ENCODE measurements at places on chromosomes 6 and 20. TPM values are rescaled to one million over a fixed set of nuclear protein-coding genes. Genes with fewer than 3 reads are reported as not detected.

- H3K4me3 ChIP-seq, result no peak overlapping the region
- no peak for DNase-seq
- no peaks in the 10 kb centered on the region for H3K27me3 ChIP-seq
Measured at GRCh38 chr6:111427341-111428116, 55.5 kb downstream of the REV3L start.

DNA sequence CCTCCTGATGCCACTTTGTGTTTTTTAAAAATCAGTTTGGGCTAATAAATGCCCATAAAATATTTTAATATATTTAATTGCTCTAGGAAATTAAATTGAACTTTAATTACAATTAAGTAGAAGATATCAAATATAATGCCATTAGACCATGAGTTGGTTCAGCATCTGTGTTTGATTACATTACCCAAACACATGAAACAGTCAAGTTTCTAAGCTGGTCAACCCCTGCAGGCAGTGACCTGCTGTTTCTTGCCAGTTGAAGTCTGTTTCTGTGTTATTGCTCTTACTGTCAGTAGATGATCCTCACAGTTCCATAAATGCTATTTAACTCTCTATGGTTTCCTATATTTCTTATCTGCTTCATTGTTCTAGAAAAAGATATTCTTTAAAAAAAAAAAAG lies 9.7 kb upstream of the TENT5A start:
- H3K4me1 ChIP-seq, result no peaks in the 10 kb centered on the region
- DNase-seq, result no peak
- no peak overlapping the region for H3K27ac ChIP-seq
- no peak overlapping the region for H3K4me3 ChIP-seq

The SRF gene
- polyA plus RNA-seq, result 6.6 TPM

- no peak overlapping the region for H3K27ac ChIP-seq
- no peak for DNase-seq
- no peak overlapping the region for H3K4me3 ChIP-seq
- peaks cover 14% of the 10 kb centered on the region for H3K4me1 ChIP-seq
- no peaks in the 10 kb centered on the region for H3K36me3 ChIP-seq
- H3K27me3 ChIP-seq, result no peaks in the 10 kb centered on the region
Measured at GRCh38 chr20:48926267-48926666, 4.8 kb downstream of the ARFGEF2 start.

GRCh38 chr20:61353261-61354000 lies 101.4 kb downstream of the CDH4 start:
- no peak for DNase-seq
- H3K27ac ChIP-seq, result no peak overlapping the region
- no peak overlapping the region for H3K4me3 ChIP-seq
- no peaks in the 10 kb centered on the region for H3K36me3 ChIP-seq
- H3K27me3 ChIP-seq, result no peaks in the 10 kb centered on the region
- H3K4me1 ChIP-seq, result no peaks in the 10 kb centered on the region

The CGAS gene
- 2.9 TPM for polyA plus RNA-seq

DNA sequence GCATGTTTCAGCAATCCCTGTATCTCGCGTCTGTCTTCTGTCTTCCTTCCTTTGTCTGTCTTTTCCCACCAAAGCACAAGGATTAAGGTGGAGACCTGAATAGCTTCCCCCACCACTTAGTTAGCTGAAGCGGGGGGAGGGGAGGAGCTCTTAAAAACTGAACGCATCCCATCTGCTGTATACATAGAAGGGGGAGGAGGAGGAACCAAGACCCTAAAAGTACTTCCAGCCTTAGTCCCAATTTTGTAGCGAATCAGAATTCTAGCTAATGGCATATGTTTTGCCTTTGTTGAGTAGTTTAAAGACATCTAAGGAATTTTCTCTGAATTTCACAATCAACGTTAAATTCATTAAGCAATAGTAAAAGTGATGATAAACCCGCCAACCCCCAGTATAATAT lies 47.9 kb downstream of the GNAS start:
- DNase-seq, result no peak
- H3K27me3 ChIP-seq, result no peaks in the 10 kb centered on the region
- no peak overlapping the region for H3K4me3 ChIP-seq

DNA sequence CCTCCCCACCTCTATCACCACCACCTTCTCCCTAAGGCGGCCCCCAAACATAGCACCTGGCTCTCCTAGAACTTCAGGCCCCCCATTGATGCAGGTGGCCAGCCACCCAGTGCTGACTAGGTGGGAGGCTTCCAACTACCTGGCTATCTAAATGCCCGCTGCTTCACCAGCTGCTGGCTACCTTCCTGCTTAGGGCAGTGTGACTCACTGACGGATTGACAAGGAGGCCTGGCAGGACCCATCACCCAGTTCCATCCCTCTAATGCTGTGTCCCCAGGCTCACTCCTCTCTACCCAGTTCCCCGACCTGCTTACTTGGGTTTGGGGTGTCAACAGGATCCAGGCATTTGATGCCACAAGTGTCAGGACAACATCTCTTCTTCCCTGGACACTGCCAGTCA lies 1.1 kb downstream of the SLPI start:
- H3K27me3 ChIP-seq, result no peaks in the 10 kb centered on the region
- H3K27ac ChIP-seq, result no peak overlapping the region
- H3K4me1 ChIP-seq, result no peaks in the 10 kb centered on the region
- no peak overlapping the region for H3K4me3 ChIP-seq

The THEMIS gene
- polyA plus RNA-seq, result 93.4 TPM

DNA sequence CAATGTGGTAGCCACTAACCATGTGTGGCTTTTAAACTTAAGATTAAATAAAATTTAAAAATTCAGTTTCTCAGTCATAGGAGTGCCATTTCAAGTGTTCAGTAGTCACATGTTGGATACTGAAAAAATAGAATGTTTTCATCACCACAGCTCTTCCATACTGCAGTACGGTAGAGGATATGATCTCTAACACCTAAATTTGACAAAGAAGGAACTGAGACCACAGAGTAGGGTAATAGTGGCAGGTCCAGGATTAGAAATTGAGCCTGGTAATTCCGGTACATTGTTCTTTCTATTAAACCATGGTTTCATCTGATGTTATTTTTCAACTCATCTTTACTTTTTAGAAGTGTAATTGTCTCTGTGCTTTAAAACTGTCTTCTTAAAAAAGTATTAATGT lies 104.0 kb downstream of the CD2AP start:
- no peak overlapping the region for H3K27ac ChIP-seq
- DNase-seq, result no peak
- H3K4me3 ChIP-seq, result no peak overlapping the region
- peaks cover 9% of the 10 kb centered on the region for H3K36me3 ChIP-seq
- H3K4me1 ChIP-seq, result no peaks in the 10 kb centered on the region

DNA sequence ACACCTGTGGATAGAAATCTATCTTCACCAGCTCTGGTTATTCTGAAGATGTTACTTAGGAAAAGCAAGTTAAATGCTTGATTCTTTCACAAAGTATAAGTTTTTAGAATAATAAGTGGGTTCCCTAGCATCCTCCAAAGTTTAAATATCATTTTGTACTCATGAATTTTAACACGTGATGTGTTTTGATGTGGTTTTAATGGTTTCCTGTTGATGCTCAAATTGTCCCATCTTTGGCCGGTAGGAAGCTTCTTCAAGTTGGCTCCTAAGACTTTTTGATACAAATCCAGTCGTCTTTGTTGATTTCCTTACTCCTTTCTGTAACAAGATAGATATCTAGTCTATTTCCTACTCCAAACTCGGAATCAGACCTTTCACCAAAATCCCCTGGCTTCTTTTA lies 94.5 kb upstream of the STXBP5 start:
- H3K4me1 ChIP-seq, result peaks cover 20% of the 10 kb centered on the region
- peak overlapping the region; percentile 5 for H3K4me3 ChIP-seq
- no peaks in the 10 kb centered on the region for H3K36me3 ChIP-seq

The TNXB gene
- polyA plus RNA-seq, result 0.43 TPM

GRCh38 chr6:36867471-36868224 lies 7.0 kb downstream of the PPIL1 start:
- H3K27ac ChIP-seq, result no peak overlapping the region
- no peaks in the 10 kb centered on the region for H3K36me3 ChIP-seq
- no peaks in the 10 kb centered on the region for H3K4me1 ChIP-seq
- no peak for DNase-seq

GRCh38 chr6:51511081-51511480 lies 576.3 kb downstream of the PKHD1 start:
- H3K27ac ChIP-seq, result no peak overlapping the region
- no peaks in the 10 kb centered on the region for H3K4me1 ChIP-seq
- no peaks in the 10 kb centered on the region for H3K36me3 ChIP-seq
- no peaks in the 10 kb centered on the region for H3K27me3 ChIP-seq

DNA sequence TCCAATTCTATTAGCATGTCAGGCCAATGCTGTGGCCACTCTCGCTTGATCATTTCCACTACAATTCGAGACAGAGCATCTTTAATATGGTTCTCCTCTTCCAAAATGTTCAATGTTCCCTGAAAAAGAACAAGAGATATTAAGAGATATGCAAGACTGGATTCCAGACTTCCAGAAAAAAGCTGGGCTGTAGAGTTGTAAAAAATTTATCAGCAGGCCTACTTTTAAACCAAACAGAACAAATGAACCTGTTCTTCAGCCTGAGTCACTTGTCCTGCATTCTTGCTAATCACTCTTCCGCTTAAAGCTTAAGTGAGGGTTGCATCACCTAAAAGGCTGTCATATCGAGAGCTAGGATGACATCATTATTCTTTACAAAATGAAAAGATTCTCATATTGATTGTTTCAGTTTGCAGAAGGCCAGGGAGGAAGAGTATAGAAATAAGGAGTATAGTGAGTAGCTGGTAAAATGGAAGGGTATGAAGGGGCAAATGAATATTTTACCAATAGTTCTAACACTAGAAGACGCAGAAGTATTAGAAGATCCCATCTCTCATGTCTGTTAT lies 4.9 kb downstream of the XPO5 start:
- H3K36me3 ChIP-seq, result peaks cover 6% of the 10 kb centered on the region
- H3K4me1 ChIP-seq, result peaks cover 6% of the 10 kb centered on the region
- no peaks in the 10 kb centered on the region for H3K27me3 ChIP-seq
- H3K27ac ChIP-seq, result no peak overlapping the region
- no peak for DNase-seq

DNA sequence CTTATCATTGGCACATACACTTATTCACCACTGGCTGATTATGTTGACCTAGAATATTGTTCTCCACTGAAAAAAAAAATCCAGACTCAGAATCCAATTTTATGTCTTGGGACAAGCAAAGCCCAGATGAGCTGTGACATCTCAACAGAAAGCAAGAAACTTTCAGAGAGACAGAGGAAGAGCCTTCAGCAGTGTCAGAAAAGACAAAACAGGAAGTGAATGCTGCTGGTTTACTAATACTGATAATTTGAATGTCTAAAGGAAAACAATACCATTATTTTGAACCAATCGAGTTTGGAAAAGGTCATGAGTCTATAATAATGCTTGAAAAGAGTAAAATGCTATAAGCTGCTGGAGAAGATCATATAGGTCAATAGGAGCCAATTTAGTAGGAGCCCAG lies 179.8 kb upstream of the RIMS1 start:
- no peaks in the 10 kb centered on the region for H3K4me1 ChIP-seq
- H3K4me3 ChIP-seq, result no peak overlapping the region
- DNase-seq, result no peak
- no peaks in the 10 kb centered on the region for H3K36me3 ChIP-seq
- no peak overlapping the region for H3K27ac ChIP-seq
- H3K27me3 ChIP-seq, result no peaks in the 10 kb centered on the region

DNA sequence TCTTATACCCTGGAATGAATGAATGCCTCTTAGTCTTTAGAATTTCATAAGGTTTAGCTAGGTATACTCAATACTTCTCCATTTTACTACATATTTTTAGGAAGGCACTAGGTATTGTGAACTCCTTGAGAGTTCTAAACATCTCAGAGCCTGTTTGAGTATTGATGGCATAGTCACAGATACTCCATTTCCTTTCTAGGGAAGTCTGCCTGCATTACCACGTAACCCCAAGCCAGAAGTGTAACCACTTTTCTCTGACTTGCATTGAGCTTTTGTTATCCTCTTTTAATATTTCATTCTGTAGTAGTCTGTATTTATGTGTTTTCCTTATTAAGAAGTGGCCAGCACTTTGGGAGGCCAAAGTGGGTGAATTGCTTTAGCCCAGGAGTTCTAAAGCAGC lies 12.2 kb downstream of the TOP1 start:
- no peaks in the 10 kb centered on the region for H3K36me3 ChIP-seq
- no peaks in the 10 kb centered on the region for H3K27me3 ChIP-seq
- H3K4me3 ChIP-seq, result no peak overlapping the region
- no peak overlapping the region for H3K27ac ChIP-seq

DNA sequence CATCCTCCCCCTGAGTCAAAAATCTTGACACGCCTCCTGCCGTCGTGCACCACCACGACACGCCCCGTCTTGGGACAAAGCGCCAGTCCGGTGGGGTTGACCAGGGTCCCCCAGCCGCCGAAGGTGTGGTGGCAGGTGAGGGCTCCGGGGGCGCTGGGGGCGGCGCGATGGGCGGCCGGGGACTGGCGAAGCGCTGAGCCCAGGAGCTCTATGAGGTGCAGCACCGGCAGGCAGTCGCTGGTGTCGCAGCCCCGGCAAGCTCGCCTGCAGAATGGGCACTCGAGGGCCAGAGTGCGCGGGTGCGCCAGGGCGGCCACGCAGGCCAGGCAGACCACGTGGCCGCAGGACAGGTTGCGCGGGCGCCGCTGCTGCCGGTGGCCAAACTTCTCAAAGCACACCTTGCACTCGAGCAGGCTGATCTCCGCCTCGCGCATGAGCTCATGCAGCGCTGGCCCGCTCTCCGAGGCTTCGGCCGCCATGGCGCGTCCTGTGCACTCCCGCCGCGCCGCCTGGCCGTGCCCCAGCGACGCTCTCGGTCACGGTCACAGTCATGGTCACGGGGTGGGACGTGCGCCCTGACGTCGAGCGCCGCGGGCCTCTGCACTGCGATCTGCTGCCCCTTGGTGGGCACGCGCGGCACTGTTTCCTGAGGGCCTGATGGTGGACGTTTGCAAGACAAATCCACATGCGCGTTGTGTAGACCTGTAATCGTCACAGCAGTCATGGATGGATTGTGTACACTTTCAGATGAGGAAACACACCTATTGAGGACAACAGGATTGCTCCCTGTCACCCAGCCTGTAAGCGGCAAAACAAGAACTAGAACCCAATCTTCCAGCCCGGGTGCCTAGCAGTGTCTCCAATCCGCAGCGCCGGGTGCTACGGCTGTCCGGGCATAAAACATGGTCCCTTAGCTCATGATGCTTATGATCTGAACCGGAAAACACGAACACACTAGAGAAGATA lies at the start of gene NHLRC1:
TSS of gene NHLRC1 (minus strand) at position 550 of the 966 bp plus-strand sequence. CDS start at position 479, 71 bp downstream.
- peak; percentile 66 for DNase-seq
- H3K4me3 ChIP-seq, result peak within 1 kb of the TSS; percentile 63
- H3K27me3 ChIP-seq, result no peaks in the 10 kb centered on the region
- H3K36me3 ChIP-seq, result no peaks in the 10 kb centered on the region
- no peak within 1 kb of the TSS for H3K27ac ChIP-seq

DNA sequence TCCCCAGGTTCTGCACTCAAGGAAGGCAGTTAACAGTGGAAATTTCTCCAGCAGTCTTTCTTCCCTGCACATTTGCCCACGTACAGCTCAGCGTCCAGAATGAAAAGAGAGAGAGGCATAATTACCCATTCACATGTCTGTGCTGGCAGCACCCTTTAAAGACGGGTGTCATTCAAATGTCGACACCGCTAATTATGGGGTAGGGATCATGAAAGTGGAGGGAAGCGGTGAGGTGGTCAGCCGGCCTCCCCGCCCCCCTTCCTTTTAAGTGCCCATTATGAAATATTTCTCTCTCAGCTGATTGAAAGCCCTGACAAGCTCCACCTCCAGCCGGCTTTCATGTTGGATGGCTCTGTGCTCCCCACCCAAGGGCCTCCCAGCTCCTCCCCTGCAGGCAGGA lies 246.1 kb downstream of the BMP7 start:
- no peak for DNase-seq
- H3K4me1 ChIP-seq, result no peaks in the 10 kb centered on the region
- H3K27ac ChIP-seq, result no peak overlapping the region
- H3K4me3 ChIP-seq, result no peak overlapping the region
- H3K27me3 ChIP-seq, result no peaks in the 10 kb centered on the region
